T-helper 2 cell (primary cell): ENCODE measurements at places on chromosomes 2 and 18.

DNA sequence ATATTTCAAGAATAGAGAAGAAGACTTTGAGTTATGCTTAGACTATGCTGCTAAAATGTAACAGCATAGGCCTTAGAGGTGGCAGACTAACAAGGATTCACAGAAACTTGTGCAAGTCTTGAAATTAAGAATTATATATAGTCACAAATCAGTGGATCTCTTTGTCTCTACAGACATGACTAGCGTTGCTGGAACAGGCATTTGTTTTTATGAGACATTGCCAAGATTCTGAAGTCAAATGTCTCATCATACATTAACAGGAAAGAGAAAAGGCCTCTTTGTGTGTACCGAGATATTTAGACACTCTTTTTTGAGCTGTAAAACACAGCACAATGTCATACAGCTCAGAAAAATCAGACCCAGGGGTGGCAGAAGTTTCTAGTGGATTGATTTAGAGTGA lies 207.1 kb downstream of the TMX3 start:
- no peak for DNase-seq

DNA sequence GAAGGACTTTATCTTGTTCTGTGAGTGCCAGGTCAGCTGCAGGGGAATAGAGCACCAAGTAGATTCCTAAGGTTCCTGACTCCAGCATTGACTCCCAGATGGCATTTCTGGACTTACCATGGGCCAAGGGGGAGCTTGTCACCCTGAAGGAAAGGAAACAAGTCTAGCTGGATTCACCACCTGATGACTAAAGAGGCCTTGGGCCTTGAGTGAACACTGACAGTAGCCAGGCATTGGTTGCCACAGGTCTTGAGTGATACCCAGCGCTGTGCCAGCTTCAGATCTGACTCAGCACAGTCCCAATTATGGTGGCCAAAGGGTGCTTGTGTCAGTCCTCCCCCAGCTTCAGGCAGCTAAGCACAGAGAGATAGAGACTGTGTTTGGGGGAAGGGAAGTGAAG lies 40.1 kb upstream of the CAPN13 start:
- no peak for DNase-seq

- DNase-seq, result no peak
Measured at GRCh38 chr2:179749210-179749609, 112.2 kb downstream of the ZNF385B start.

DNA sequence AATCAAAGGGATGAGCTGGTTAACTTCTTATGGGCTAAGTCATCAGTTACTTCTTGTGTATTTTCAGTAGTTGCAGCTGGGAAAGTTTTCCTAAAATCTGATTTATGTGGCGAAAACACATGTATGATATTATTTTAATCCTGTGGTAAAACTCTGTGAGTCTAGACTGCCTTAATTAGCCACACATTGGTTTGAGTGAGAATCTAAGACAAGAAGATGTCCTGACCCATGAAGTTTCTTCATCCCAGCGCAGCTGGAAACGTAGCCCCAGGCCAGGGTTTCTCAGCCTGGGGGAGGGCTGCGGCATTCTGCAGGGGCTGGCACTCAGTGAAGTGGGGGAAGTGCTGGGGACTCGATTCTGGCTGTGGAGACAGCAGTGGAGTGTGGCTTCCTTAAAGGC lies 44.7 kb upstream of the INHBB start:
- no peak for DNase-seq

DNA sequence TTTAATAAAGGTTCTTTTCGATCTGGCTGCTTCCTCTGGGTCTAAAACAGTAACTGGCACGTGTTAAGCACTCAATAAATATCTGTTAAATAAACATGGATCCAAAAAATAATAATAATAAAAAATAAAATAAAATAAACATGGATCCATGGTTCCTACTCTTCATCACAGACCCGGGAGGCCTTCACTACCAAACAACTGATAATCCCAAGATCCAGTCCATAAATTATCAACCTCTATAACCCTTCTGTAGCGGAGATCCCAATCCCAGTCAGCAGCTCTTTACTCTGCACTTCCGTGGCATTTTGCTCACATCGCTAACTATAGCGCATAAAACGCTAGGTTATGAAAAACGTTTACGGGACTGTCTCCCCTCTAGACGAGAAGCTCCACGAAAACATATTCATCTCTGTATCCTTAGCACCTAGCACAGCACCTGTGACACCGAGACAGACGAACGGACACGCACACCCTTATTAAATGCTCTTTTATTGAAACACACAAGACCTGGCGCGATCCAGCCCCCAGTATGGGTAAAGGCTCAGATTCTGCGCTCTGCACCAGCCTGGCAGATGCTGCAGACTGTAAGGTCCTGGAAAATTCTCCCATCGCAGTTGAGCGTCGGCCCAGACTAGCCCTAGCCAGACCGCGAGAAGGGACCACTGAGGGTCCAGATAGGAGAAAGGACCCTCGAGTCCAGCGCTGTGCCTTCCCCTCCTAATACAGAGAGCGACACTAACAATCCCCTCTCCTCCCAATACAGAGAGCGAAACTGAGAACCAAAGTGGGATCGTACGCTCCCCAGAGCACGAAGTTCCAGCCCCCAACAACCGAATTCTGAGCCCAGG lies 770 bp downstream of the NBAS start:
- no peak for DNase-seq

GRCh38 chr2:39642051-39642718 lies 23.5 kb upstream of the TMEM178A start:
- DNase-seq, result peak; percentile 65

DNA sequence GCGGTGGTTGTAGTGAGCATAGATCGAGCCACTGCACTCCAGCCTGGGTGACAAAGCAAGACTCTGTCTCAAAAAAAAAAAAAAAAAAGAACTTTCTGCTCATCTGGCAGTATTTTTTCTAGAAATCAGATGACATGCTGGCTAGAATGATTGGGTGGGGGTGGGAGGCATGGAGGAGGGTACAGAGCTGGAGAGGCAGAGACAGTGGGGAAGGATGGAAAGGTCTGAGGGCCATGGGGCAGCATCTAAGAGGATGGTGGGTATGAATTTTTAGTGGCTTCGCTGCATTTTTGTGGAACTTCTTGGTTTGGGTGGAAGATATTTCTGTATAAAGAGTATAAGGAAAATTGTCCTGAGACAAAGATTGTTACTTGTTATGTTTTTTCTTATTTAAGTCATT lies 23.3 kb downstream of the ARMC9 start:
- DNase-seq, result no peak

DNA sequence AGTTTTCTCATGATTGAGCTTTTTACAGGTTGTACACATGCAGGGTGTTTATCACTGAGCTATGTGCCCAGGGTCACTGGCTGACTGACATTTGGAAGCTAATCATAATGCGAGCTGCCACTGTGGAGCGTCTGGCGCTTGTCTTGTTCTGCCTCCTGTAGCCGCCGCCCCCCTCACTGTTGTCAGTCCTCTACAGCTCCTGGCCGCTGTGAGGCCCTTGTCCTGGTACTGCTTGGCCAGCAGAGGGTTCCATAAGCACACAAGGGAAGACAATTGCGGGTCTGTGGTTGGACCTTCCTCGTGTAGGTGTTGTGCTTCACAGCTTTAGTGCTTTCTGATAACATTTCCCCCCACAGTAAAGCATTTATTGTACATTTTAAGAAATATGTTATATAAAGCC lies 105.6 kb upstream of the LDLRAD4 start:
- no peak for DNase-seq

DNA sequence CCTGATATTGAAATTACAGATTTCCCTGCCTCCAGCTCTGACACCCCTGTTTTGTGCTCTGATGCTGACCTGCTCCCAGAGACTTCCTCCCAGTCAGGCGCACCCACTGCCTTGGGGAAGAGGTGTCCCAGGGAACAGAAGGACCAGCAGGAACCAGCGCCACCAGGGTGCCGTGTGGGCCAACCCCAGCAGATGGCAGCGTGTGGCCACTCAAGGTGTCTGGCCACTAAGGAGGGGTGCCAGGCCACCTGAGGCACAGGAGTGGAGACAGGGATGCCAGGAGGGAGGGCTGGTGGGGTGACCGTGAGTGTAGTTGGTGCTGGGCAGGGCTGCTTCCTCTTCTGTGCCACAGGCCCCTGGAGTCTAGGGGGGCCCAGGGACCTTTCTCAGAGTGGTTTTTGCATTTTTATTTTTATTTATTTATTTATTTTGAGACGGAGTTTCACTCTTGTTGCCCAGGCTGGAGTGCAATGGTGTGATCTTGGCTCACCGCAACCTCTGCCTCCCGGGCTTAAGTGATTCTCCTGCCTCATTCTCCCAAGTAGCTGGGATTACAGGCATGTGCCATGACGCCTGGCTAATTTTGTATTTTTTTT lies 56.0 kb downstream of the TEX44 start:
- peak; percentile 32 for DNase-seq

DNA sequence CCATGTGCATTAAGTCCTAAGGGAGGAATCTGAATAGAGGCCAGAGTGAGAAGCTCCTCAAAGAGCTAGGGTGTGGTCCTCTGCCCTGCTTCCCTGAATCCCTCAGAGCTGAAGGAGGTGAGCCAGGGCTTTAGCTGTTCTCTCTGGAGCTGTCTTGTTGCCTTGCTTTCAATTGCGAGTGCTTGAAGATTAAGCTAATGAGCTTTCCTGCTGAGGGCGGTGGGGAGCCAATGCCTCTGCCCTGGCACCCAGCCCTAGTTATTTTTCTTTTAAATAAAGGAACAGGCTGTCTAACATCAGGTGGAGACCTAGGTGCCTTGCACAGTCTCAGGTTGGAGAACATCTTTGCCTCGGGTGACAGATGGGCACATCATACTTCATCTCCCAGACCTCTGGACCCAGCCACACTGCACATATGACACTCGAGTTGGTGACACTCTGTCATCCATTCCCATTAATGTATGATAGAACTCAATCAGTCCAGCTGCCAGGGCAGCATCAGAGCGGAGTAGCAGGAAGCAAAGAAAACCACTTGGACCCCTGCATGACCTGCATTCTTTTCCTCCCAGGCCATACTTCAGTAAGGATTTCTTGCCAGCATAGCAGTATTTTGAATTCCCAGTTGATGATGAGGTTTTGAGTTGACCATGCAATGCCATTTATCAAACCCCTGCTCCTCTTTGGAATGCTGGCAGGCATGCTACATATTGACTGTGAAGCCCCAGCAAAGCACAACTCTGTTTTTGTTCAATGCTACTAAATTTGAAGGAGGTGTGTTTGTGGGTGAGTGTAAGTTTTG lies 292.7 kb downstream of the RNF144A start:
- no peak for DNase-seq

- DNase-seq, result no peak
Measured at GRCh38 chr2:232485757-232486557, 1.7 kb downstream of the ECEL1 start.

DNA sequence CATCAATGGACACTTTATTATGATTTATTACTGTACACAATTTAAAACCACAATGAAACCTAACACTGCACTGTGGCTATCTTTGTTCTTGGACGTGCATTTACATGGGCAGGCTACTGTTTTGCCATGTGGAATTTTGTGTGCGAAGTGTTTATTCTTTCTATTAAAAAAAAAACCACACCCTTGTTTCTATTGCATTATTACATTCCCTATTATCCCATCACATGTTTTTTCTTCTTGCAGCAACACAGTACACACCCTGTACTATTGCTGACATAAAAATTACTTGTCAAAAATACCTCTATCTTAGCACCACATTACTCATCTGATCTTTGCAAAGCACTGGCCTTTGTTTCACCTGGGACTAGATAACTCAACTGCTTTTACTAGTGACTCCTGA lies 1.5 kb downstream of the RNF152 start:
- no peak for DNase-seq

DNA sequence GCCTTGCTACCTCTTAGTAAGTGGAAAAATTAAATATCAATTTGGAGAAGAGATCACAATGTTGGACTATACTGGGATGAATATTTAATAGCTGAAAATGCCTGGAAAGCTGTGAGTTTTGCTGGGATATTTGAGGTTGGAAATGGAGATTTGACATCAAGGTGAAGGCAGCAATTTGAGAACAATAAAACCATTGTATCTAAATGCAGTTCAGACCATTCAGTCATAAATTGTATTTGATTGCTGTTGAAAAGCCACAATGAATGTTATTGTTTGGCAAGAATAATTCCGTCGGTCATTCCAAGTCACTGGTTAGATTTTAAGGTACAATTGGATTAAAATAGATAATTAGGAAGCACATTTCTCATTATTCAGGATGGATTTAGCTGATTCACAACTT lies 325.6 kb downstream of the HRH4 start:
- DNase-seq, result no peak

DNA sequence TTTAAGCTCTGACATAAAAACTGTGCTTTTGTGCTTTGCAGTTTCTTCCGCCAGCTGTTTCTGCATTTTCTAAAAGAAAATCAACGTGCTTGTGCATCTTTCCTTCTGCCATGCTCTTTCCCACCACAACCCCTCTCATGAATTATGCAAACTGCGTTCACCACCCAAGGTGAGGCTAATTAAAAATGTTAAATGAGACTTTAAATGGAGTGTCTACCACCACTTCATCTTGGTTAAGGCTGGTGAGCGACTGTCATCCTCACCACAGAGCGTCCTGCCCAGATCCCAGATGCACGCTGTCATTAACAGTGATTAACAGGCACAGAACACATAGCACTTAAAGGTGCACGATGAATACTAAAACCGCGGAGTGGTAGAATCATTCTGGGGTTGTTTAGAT lies 250.5 kb upstream of the RAB6C start:
- DNase-seq, result no peak

GRCh38 chr2:113021312-113021711 lies 16.1 kb downstream of the IL36A start:
- no peak for DNase-seq

DNA sequence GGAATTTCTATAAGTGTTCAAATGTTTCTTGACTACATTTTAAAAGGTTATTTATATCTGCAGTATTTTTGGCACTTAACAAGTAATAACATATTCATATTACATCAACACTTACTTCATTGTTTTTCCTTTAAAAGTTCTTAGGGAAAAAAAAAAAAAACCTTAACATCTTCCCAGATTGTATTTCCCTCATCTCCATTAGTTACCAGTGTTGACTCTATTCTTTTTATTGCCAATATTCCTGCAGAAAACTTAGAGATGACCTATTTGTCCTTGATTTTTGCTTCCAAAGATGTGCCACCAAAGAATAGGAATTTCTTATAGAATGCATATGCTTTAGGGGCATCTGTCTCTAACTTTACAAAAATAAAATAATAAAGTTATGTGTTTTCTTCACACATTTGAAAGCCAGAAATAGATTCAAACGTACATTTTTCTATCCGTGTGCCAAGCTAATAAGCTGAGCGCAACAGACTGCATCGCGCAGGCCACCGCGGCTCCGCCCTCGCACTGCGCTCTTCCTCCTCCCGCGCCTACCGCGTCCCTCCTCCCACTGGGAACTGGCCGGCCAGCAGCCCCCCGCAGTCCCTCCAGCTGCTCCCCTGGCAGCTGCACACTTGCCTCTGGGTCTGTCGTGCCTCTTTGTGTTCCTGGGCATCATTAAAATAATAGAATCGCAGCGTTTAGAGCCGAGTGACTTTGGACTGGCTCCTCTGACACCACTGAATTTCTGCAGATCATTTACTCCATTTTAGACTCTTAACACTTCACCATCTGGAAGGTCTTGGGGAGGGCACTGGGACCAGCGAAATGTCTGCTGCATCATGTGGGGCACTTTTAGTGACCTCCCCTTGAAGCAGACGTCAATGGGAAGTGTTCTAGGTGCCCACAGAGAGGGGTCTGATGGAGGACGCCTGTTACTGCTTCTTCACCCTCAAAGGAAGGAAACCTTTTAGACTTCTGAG lies 21.2 kb upstream of the NAB1 start:
- DNase-seq, result no peak

GRCh38 chr2:3487028-3487425 lies 32.3 kb downstream of the ADI1 start:
- DNase-seq, result no peak
